ENCODE measurements at places on chromosomes 16 and 17.

GRCh38 chr16:57593021-57593420, 35.4 kb upstream of the ADGRG1 start:
- DNase-seq, result no peak

DNA sequence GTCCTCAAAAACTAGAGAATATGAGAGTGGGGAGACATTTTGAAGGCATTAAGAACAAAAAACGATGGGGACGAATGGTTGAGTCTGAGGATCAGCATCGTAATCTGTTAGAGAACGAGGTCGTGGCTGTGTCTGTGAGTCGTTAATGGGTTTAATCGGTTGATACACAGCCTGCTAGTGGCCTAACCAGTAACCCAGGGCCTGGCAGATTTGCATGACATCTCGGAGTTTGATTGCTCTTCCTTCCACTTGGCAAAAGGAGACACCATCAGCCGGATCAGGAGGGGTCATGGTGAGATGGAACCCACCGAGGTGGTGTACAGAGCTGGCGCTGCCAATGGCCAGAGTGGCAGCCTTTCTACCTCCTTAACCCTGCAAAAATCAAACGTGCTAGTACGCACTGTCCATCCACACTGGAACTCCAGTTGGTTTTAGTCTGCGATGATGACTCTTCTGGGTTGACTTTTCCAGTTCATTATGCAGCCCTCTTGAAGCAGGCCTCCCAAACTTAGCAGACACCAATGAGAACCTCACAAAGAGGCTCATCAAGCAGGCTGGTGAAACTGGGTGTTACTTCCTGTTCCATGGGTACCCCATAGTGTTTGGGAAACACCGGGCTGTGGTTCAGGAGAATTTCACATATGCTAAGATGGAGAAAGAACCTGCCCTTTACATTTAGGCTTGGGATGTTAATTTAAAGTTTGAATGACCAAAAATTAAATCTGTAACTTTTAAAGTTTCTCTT, 4.1 kb downstream of the HS3ST3B1 start:
- no peak for DNase-seq

GRCh38 chr17:2289878-2290478, 13.6 kb downstream of the SMG6 start:
- no peak for DNase-seq

DNA sequence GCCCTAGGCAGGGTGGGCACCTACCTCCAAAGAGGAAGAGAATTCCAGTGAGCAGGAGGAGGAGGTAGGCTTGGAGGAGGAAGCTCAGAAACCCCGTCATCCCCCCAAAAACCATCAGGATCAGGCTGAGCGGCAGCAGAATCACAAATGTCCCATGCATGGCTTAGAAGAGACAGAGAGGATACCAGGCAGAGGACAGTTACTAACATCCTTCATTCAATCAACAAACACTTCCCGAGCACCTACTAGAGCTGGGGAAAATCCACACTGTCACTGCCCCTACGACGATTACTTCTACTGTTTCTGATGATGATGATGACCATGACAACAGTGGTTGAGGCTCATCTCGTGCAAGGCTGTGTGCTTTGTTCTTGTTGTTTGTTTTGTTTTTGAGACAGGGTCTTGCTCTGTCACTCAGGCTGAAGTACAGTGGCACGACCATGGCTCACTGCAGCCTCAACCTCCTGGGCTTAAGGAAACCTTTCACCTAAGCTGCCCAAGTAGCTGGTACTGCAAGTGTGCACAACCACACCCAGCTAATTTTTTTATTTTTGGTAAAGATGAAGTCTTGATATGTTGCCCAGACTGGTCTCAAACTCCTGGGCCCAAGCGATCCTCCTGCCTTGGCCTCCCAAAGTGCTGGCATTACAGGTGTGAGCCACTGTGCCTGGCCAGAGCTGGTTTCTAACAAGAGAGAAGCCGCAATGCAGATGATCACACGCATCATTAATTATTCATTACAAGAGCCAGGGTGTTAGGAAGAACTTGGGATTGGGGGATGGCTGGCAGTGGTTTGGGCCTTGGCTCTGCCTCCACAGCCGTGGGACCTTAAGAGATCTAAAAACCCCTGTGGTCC, 18.0 kb downstream of the TMEM114 start:
- DNase-seq, result no peak
